HCEC 1CT (cell line): ENCODE measurements at places on chromosomes 2 and 18.
A peak's percentile ranks its signal among the peaks of the same experiment; 100 is the strongest.

DNA sequence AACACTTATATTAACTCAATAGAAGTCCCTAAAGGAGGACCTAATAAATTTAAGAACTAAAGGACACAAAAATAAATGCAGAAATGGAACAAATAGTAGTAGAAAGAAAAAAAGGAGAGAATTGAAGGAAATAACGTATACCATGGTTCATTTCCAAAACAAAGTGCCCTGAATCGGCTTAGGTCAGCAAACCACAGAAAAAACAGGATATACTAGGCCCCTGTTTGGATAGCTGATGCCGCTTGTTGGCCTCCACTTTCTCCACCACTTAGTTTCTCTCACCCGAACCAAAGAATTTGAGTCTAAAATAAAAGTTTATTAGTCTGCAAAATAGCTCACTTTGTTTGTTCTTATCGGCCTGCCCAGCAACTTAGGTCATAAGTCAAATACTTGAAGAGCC lies 100.4 kb downstream of the HIBCH start:
- DNase-seq: no peak

- no peak for DNase-seq
Measured at GRCh38 chr18:61459896-61460648, 126.8 kb downstream of the CDH20 start.

DNA sequence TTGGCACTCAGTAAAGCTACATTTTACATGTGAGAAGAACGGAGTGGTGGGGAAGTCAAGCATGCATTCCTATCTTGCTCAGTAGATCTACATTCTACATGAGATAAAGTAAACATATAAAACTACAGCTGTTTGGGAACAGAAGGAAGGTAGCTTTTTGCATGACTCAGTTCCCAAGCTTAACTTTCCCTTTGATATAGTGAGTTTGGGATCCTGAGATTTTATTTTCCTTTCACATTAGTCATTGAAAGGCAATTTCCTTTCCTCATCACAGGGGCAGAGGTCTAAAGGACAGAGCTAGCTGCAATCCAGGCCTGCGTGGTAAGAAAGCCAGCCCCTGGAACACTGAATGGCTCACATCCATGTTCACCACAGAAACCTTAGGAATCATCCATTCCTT lies 257.2 kb downstream of the SRBD1 start:
- DNase-seq: peak; percentile 99

DNA sequence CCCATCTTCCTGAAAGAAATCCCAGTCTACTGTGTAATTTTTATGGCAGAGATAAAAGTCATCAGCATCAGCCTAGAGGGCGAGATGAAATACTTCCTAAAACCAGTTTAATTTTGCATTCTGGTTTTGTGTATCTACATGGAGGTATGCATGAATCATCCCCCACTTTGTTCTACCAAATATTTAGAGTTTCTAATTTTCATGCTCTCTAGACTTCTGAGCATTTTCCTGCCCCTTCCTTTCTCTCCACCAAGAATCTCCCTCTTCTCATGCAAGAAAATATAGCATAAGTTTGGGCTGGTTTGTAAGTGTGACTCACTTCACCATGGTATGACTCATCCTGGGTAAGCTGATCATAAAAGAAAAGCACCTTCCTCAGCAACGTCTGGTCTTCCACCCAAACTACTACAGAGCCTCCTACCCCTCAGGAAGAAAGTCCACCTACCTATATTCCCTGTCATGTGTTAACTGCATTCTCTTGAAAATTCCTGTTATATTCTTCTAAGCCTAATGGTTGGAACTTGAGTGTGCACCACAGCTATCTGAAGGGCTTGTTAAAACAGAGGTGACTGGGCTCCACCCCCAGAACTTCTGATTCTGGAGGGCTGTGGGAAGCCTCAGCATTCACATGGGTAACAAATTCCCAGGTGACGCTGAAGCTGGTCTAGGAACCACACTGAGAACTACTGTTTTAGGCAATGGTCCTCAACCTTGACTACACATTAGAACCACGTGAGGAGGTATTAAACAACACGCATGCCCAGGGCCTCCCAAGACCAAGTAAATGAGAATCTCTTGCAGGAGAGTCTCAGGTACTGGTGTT lies 37.4 kb upstream of the RAPGEF4 start:
- peak; percentile 91 for DNase-seq

DNA sequence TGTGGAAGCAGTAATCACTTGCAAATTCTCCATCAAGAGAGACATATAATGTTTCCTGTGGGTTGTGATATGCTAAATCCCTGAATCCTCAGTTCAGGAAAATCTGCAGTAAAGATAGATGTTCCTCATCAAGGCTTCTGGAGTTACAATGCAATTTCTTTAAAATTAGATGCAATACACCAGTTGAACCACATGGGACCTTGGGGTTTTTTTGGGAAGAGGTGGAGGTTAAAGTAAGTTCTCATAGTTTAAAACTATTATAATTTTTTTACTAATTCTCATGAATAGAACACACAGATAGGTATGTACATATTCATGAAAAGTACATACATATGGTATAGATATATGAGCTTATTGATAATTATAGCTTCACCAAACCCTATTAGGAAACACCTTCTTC lies 496.2 kb downstream of the SATB2 start:
- DNase-seq: no peak

GRCh38 chr2:198203336-198204069 lies 399.1 kb downstream of the PLCL1 start:
- DNase-seq: no peak

- DNase-seq: no peak
Measured at GRCh38 chr18:39675906-39676305, 2110.3 kb upstream of the CELF4 start.

GRCh38 chr2:64837116-64837731 lies 152.0 kb upstream of the SLC1A4 start:
- peak; percentile 81 for DNase-seq

DNA sequence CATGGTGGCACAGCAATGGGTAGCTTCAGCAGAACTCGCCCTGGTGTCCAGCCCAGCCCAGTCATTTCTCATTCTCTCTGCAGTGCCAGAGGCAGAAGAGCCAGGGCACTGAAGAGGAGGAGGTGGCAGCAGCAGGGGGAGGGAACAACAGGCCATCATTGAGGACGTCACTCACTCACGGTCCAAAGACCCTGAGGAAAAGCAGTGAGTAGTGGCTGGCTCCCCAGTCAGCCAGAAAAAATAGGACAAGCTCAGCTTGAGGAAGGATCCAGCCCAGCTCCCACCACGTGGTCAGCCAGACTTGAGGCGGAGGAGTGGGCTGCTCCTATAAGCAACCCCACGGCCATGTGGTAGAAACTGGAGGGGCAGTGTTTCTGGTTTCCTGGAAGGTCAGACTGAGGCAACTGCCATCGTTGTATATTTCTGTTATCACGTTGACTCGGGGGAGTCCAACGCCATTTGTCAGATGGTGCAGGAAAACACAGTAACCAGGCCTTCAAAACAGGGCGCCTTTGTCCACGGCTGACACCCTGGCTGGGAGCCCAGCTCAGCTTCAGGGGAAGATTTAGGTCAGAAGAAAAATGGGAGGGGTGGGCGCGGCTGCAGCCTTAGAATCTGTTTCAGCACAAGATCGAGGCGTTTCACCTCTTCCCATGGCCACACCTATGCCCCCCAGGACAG lies 19.0 kb upstream of the TMEM247 start:
- DNase-seq: no peak

DNA sequence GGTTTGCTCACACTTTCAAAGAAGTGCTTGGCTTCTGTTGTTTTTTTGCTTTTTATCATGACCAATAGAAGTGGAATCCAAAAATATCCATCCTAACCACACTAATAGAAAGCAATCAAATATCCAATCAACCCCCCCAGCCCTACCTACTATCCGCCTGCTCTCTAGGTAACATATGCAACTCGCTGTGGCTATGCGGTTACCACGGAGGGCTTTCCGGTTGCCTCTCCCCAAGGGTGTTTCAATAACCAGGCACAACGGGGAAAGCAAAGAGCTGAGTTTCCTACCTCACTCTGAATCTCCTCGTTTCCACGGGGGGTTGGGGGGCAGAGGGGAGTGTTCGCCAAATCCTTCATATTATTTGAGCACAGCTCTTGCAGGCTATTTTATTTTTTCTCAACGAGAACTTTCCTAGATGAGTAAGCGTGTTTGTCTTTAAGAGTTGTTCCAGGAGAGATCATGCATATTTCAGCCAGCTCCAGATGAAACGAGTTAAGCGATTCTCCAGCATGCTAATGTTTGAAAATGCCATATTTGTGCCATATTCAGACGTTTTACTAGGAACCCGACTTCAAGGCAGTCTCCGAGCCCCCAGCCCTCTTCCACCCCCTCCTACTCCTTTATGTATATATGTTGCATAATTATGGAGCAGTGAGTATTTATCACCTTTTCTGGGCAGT lies 30.3 kb downstream of the PAX3 start:
- DNase-seq: no peak

DNA sequence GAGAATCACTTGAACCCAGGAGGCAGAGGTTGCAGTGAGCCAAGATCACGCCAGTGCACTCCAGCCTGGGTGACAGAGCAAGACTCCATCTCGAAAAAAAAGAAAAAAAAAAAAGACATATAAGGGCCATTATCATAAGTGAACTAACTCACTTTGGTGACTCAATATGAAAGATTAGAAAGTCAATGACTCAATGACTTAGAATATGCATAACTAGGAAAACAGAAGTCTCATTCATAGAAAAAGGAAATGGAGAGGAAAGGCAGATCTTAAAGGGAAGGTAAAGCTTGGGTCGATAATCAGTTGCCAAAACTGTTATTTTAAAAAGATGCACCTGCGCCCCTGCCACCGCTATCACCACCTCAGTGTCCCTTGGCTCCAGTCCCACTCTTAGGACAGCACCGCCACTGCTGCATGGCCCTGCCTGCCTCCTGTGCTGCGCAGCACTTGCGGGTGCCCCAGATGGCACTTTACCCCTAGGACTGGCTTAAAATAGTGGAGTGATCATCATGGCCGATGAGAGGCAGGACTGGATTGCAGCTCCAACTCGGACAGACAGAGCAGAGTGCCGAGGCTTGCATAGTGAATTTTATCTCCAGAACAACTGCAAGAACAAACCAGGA lies 54.7 kb downstream of the INO80D start:
- peak; percentile 68 for DNase-seq

DNA sequence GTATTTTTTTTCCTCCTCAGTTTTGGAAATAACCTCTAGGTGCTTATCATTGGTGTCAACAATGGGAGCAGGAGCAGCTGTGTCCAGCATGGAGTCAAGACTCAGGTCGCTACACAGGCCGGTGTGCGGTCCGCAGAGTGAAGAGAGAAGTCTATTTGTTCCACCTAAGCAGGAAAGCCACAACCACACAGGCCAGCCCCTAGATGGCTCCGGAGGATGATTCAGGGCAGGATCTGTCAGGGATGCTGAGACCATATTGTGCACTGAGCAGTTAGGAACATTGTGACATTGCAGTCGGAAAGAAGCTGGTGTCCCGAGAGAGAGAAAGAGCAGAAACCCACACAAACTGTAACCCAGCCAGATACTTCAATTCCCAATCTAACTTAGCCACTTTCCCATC lies 136.9 kb downstream of the GAREM1 start:
- DNase-seq: no peak

- DNase-seq: no peak
Measured at GRCh38 chr18:52426041-52426440, 86.0 kb downstream of the DCC start.

GRCh38 chr2:97733341-97734035 lies 20.1 kb downstream of the ZAP70 start:
- no peak for DNase-seq

DNA sequence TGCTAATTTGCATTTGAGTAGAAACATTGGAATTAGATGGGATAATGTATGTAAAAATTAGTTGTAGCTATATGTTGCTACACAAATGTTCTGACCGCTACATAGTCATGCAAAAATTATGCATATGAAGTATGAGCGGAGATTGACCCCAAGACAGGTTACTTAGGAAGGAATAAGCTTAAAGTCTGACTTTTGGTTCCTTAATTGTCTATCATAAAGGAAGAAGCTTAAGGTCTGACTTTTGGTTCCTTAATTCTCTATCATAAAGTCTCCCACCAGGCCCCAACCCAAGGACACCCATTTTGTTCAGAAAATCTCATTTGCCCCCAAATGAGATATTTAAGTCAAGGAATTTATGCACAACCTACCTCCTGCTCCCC lies 106.5 kb downstream of the EVA1A start:
- DNase-seq: no peak

GRCh38 chr18:43563780-43564179 lies 286.5 kb upstream of the SYT4 start:
- peak; percentile 3 for DNase-seq

- DNase-seq: no peak
Measured at GRCh38 chr2:230901006-230901405, 24.0 kb downstream of the GPR55 start.

DNA sequence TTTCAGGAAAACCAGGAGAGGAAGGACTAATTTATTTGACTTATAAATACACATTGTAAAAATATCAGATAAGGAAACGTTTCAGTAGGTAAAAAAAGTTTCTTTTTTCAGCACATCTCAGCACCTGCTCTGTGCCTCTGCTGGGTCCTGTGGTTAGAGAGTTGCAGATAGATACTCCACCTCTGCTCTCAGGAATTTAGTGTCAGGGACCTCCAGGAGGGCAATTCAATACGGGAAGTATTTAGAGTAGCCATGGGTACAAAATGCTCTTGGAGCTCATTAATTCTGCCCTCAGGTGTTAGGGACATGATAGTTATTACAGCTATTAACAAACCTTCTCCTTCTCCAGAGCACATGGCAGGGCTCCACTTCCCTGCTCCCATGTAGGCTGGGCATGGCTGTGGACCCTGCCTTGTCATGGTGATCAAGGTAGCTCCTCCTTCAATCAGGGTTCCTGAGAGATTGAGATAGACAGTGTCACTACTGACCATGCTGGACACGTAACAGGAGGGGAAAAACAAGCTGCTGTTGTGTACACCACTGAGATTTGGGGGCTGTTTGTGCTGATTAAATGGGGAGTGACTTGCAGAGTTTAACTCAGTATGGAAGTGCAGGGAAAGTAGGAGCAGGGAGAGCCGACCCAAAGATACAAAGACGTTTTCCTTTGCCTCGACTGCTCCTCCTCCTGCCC lies 185.6 kb upstream of the COPS8 start:
- no peak for DNase-seq

- DNase-seq: peak; percentile 24
Measured at GRCh38 chr2:152395103-152395502, 60.1 kb downstream of the FMNL2 start.

DNA sequence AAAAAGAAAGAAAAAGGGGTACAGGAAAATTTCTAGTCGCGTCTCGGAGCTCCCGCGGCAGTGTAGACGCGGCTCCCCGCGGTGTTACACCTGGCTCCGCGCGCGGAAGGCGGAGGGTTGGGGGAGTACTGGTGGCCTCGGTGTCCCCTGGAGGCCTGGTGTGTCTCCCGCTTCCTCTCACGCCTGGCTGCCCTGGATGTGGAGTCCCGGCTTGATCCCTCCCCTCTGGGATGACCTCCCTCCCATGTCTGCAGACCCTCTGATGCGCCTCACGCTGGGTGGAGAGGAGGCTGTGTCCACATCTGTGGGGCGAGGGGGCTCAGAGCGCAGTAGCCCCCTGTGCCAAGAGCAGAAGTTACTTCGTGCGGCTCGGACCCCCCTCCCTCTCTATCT lies 1.2 kb downstream of the KIF5C start:
- DNase-seq: no peak

DNA sequence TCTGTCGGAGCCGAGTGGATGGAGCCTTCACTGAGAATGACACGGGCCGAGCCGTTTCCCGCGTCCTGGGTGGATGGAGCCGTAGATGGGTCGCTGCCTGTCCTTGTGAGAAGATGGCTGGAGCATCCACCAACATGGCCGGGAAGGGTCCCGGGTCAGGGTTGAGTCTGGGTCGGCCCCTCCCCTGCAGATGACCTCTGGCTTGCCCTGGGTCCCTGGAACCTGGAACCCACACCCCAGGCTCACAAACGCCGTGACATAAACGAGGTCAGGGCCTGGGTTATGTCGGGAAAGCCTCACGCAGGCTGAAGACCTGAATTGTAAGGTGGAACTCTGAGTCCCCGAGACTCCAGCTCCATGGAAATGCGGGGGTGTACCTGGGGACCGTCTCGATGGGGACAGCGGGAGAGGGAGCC lies 94.9 kb downstream of the NFATC1 start:
- DNase-seq: no peak
